Trophoblast cell (in vitro differentiated cells and primary cell): ENCODE measurements at places on chromosomes 5 and 9.

DNA sequence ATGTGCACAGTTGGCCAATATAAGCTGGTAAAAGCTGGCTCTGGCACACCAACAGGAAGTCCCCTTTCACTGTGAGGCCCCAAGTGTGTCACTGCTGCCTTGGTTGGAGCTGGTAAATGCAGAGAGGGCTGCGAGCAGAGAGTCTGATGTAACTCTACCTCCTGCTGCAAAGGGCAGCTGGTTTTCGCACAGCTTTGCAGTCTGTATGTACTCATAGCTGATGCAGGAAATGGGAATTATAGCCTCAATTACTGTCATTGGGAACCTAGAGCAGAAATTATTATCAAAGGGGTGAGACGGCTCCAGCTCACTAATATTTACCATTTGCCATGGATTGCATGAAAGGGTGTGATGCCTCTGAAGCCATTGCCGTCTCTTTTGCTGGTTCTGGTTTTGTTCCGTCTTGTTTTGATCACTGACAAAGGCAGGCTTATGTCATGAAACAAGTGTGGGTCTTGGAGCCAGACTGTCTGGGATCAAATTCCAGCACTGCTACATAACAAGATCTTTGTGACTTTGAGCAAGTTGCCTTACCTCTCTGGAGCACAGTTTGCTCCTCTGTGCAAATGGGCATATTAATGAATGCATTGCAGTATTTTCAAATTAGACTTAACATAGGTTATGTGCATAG is 124.3 kb upstream of the SLC25A48 start:
- no peak for DNase-seq

DNA sequence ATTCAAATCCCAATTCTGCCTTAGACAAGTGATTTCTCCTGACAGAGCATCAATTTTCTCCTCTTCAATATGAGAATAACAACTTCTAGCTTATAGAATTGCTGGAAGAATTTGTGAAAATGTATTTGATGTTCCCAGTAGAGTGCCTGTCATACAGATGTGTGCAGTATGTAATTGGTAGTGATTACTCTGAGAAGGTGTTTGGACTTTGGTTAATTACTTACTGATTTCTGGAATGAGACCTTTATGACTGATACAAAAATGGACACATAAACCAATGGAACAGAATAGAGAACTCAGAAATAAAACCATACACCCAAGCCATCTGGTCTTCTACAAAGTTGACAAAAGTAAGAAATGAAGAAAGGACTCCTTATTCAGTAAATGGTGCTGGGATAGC is 101.9 kb upstream of the TRIM32 start:
- no peak for DNase-seq

- DNase-seq: no peak
These were observed 182.0 kb downstream of the GRIA1 start for GRCh38 chr5:153672347-153673090.

- DNase-seq: peak; percentile 70
These were observed 400.0 kb downstream of the ARRDC3 start for GRCh38 chr5:90983148-90983547.
